ENCODE measurements at places on chromosomes 6 and 20.

GRCh38 chr6:158388727-158389126, 76.5 kb downstream of the TULP4 start:
- DNase-seq: no peak

- DNase-seq: no peak
Measured at GRCh38 chr6:111918825-111919224, 45.6 kb upstream of the FYN start.

- DNase-seq: no peak
Measured at GRCh38 chr6:26390531-26390930, 7.6 kb downstream of the BTN2A2 start.

- DNase-seq: no peak
Measured at GRCh38 chr6:149895833-149896271, 2.1 kb downstream of the RAET1E start.

DNA sequence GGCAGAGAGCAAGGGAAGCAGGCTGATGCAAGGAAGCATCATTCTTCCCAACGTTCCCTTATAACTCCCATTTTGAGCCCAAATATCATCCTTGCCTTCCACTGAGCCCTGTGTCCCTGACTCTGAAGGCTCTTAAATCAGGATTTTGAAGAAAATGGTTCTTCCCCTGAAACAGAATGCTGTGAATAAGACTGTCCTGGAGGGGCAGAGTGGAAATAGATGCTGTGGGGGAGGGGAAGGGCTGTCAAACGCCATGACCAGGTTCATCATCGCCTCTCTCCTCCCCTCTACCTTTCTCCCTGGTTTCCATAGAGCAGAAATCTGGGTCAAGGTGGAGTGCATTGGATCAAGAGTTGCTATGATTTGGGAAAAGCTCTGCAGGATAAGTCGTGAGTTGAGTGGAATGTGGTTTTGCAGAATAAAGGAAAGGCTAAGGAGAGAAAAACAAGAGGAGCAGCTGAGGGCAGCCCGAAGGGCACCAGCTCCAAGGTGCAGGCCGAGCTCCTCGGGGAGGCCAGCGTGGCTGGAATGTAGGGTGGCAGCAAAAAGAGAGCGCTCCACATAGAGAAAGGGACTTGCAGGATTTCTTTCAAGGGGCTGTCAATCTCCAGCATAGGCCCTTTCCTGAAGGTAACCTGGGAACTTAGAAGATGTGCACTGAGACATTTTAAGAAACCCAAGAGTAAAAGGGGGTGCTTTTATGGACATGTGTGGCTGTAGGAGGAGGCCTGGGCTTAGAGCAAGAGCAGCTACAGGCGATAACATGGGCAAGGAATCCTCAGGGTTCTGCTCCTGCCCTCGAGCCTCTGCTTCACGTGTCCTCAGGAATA, 120.8 kb upstream of the CDYL start:
- DNase-seq: no peak
